Muscle of back (tissue), 13 donors: ENCODE measurements at places on chromosomes 12 and 14. TPM values are rescaled to one million over a fixed set of nuclear protein-coding genes. Genes with fewer than 3 reads are reported as not detected.

ZNF605 gene
- 11.3 TPM for polyA plus RNA-seq

WDR20 gene
- 27.0 TPM for polyA plus RNA-seq

PNP gene
- polyA plus RNA-seq = 9.2 TPM

MAP1LC3B2 gene
- 4.4 TPM for polyA plus RNA-seq

NEUROD4 gene
- polyA plus RNA-seq = not detected

FOXG1 gene
- not detected for polyA plus RNA-seq

OR6C75 gene
- polyA plus RNA-seq = not detected

ANAPC5 gene
- polyA plus RNA-seq = 107 TPM

KRT6C gene
- polyA plus RNA-seq = not detected

RNASE11 gene
- polyA plus RNA-seq = not detected

CRIP1 gene
- 79.2 TPM for polyA plus RNA-seq

IFNG-AS1 gene
- polyA plus RNA-seq = 0.69 TPM
